ENCODE measurements at places on chromosomes 3 and 15. TPM values are rescaled to one million over a fixed set of nuclear protein-coding genes. Genes with fewer than 3 reads are reported as not detected.

GRCh38 chr3:71210257-71211007 is 373.1 kb downstream of the FOXP1 start:
- DNase-seq, result no peak

- DNase-seq, result no peak
Observed at GRCh38 chr3:184129012-184129411, 6.1 kb upstream of the EIF2B5 start.

GRCh38 chr3:150462108-150462507 is 54.0 kb downstream of the TSC22D2 start:
- DNase-seq, result no peak

- DNase-seq, result no peak
Observed at GRCh38 chr15:94324835-94325767, 93.7 kb downstream of the MCTP2 start.

- DNase-seq, result no peak
Observed at GRCh38 chr3:159766563-159767185, 222.0 kb upstream of the IL12A start.

GRCh38 chr15:84818261-84819131 is 1.3 kb downstream of the ALPK3 start:
- no peak for DNase-seq

DNA sequence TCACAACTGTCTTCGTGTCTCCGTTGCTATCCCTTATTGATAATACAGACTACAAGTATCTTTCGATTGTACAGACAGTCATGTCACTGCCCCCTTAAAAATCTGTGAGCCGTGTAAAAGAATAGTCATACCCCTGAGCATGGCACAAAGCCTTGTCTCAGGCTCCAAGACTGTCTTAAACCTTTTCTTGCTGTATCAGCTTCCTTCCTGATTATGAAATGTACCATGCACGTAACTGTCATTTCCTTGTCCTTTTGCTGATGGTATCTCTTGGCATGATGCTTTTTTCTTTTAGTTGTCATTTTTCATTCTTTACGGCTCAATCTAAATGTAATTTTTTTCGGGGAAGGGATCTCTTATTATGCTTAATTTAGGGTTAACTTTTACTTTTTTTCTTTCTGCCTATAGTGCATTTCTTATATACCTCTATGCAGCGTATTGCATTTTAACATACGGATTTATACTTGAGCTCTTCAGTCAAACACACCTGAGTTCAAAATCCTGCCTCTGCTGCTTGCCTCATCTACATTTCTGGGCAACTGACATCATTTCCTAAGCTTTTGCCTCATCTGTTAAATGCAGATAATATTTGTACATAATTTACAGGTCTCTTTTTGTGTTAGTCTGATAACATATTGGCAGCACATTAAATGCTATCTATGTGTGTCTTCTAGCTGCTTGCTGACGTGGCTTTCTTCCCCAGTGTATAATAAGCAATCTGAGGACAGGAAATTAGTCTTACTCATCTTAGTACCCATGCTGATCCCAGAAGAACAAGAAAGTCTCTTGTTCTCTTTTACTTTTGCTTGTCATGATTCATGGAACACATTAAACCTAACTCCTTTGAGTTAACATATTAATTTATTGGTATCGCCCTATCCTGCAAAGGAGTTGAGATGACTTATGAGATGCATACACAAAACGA is 57.3 kb downstream of the ROBO2 start:
- DNase-seq, result no peak

- DNase-seq, result no peak
Observed at GRCh38 chr3:85652360-85652759, 693.6 kb downstream of the CADM2 start.

The FBXO40 gene
- polyA plus RNA-seq, result 0.03 TPM

DNA sequence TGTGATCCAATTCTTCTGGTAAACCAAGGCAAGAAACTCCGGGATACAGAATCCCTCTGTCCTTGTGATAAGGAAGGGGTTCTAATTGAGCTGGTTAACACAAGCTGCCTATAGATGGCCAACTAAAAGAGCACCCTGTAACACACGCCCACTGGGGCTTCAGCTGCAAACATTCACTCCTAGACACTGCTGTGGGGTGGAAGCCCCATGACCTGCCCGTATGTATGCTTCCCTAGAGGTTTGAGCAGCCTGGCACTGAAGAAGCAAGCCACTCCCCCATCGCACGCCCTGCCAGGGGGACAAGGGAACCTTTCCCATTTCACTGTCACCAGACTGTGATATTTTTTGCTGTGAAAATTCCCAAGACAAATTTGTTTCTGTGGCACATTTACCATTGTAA is 516.9 kb upstream of the GOLIM4 start:
- no peak for DNase-seq

The WDR82 gene
- polyA plus RNA-seq, result 112 TPM

DNA sequence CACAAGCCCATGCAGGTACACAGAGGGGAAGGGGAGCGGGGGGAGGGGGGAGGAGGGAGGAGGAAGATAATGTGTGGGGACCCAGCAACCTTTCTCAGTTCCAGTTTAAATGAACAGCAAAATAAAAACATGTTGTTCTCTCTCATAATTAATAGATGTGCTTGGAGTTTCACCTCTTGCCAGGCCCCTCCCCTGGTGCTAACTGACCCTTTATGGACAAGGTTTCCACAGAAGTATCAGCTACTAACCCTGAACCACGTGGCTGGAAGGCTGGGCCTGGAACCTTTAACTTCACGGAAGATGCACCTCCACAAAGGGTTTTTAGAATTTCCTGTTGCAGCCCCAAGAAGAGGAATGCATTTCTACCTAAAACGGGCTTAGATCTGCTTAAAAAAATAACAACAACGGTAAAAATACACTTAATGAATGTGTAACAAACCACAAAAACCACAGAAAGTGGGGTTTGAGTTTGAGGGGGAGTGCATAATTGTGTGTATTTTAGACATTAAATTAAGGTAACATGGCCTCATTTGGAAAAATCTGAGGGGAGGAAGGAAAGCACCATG is 14.8 kb upstream of the SMAD3 start:
- DNase-seq, result no peak

The CLDN1 gene
- polyA plus RNA-seq, result 58.3 TPM
